T-helper 17 cell (primary cell): ENCODE measurements at places on chromosomes 3 and 15.

GRCh38 chr3:189229196-189229828 is 57.5 kb downstream of the TPRG1 start:
- DNase-seq = no peak

DNA sequence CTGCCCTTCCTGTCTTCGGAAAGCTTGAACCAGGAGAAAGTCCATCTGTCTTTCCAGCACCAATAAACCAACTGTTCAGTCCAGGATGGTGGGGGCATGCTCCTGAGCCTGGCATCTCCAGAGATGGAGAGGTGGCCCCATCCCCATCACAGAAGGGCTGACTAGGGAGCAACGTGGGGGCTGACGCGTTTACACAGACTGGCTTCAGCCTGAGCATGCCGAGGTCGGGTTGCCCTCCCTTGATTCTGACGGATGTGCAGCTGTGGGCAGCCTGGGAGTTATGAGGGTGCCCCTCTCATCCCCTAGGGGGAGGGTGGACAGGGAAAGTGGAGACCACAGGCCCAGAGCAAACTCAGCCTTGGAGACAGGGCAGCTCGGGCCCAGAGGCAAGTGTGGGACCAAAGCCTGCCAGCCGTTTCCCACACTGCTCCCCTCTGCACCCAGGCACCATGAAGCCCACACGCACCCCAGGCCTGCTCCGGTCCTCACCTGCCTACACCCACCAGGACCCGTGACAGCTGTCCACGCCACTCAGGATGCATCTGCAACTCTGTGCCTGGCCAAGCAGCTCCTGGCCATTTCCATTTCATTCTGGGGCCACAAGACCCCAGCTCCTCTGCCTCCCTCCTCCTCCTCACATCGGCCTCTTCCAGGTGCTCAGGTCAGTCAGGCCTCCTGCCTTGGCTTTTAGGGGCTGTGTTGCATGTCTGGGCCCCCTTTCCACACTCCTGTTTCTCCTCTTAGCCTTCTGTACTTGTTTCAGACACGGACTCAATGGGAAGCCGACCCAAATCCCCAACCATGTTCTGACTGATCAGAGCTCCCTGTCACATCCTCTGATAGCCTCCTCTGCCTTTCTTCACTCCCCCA is 48.2 kb upstream of the SLC41A3 start:
- DNase-seq = no peak

- no peak for DNase-seq
These were observed 61.8 kb upstream of the ZNF148 start for GRCh38 chr3:125436921-125437320.

- no peak for DNase-seq
These were observed 17.9 kb downstream of the CRYGS start for GRCh38 chr3:186526256-186526606.

- DNase-seq = no peak
These were observed 67.1 kb downstream of the LRCH3 start for GRCh38 chr3:197858133-197858532.

- DNase-seq = no peak
These were observed 94.3 kb upstream of the PFN2 start for GRCh38 chr3:150064971-150065370.

DNA sequence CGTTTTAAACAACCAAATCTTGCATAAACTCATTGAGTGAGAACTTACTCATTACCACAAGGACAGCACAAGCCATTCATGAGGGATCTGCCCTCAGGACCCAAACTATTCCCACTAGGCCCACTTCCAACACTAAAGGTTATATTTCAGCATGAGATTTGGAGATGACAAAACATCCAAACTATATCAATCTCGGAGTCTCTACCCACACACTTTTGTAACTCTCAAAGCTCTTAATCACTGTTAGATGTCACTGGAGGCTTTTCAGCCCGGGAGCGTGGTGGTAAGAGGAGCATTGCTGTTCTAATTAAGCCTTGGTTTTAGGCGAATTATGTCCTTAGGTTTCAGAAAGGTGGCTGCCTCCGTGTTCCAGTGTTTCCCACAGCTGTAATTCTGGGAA is 86.3 kb downstream of the CNTN6 start:
- DNase-seq = no peak

- DNase-seq = no peak
These were observed 12.2 kb upstream of the RBMS3 start for GRCh38 chr3:29268651-29269050.

GRCh38 chr3:25587526-25587925 is 77.2 kb downstream of the TOP2B start:
- no peak for DNase-seq

DNA sequence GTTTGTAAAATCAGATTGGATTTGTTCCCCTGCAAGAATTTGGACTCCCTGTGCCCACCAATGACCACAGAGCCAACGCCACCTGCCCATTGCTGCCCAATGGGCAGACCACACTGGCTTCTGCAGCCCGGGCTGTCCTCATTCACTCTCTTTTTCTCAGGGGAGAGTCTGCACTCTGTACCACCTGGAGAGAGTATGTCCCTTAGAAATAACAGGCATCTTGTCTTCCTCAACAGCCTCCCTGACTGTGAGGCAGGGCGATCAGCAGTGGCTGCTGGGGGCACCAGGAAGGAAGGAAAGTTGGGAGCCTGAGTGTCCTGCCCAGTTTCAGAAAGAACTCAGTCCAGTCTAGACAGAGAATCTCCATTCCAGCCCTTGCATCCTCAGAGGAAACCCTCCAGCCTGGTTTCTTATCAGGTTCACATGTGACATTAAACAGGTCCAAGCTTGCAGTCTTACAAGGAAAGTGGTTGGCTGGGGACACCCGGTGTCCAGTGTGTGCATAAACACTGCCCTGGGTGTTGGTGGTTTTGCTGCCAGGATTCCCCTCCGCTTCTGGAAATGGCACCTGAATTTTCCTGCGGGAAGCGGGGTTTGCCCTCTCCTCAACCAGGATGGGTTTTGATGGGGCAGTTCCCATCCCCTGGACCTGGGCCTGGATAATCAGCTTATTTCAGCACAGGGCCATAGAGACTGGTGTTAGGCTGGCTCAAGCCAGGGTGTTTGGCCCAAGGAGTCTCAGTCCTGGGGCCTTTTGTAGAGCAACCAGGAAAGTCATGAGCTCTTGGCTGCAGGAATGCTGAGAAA is 37.2 kb downstream of the SSUH2 start:
- DNase-seq = no peak

DNA sequence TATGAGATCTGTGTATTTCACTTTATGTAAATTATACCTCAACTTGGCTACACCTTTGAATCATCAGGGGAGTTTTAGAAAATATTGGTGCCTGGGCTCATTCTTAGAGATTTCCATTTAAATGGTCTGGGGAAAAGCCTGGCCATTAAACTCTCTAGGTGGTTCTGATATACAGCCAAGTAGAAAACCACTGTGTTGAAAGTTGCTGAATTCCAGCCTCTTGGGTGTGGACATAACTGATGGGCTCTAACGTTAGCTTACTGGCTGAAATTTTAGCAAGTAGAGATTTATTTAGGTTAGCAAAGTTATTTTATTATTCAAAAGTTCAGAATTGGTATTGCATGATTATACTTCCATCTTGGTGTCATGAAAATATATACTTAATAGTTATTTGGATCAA is 84.1 kb downstream of the ATG7 start:
- no peak for DNase-seq

DNA sequence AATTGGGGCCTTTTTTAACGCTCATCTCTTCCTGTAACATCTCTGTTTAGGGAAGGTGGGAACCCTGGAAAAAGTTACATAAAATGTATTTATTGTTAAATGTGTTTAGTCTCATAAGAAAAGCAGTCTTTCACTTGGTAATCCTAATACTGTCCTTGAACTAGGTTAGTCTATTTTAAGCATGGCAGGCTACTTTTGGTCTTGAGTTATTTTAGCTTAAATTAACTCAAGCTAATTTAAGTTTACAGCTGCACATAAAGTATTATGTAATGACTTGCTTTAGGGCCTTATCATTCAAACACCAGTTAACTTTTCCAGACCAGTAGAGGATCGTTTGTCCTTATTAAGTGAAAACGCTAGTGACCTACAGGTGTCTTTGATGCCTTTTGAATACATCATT is 63.2 kb downstream of the DCUN1D1 start:
- DNase-seq = no peak

- no peak for DNase-seq
These were observed 3.5 kb upstream of the SPTBN5 start for GRCh38 chr15:41897363-41897799.

DNA sequence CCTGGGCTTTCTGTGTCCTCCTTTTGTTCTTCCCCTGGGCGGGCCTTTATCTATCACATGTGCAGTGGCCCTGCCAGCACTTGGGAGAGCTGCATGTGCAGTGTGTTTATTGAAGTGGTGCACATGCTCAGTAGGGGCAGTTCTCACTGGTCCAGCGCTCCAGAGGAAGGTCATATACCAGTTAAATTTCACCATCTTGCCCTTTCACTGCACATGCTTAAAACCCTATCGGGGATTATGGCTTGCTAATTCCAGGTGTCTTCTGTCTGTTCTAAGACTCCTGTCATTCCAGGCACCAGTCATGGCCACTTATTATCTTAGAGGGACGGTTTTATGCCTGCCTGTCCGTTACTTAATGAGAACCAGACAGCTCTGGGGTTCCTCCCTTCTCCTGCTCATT is 52.2 kb downstream of the ROPN1B start:
- DNase-seq = no peak

GRCh38 chr3:157271283-157271882 is 111.4 kb upstream of the CCNL1 start:
- no peak for DNase-seq

DNA sequence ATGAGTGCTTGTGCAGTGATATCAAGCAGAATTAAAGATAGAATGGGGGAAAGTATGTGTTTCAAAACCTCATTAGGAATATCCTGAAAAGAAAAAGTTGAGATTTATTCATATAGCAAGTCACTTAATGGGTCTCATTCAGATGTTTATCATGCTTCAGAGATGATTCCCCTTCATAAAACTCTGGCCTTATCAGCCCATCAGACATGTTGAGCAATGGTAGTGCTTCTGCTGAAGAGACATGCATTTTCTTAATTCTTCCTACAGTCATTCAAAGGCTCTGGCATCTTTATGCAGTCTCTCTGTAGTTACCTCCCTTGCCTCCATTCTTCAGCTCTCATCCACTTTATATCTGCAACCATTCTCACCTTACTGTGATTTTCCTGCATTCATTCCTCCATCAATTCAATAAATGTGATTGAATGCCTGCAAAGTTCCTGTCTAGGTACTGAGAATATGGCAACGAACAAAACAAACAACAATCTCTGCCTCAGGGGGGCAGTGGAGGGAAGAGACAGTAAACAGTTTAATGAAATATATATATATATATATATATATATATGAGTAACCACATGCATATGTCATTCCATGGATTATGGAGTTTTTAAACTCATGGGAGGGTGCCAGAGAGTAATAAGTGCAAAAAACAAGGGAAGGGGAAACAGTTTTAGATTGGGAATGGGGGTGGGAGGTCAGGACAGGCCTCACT is 138.5 kb downstream of the NECTIN3 start:
- DNase-seq = no peak

- no peak for DNase-seq
These were observed 288.1 kb upstream of the GPR149 start for GRCh38 chr3:154718053-154718452.

DNA sequence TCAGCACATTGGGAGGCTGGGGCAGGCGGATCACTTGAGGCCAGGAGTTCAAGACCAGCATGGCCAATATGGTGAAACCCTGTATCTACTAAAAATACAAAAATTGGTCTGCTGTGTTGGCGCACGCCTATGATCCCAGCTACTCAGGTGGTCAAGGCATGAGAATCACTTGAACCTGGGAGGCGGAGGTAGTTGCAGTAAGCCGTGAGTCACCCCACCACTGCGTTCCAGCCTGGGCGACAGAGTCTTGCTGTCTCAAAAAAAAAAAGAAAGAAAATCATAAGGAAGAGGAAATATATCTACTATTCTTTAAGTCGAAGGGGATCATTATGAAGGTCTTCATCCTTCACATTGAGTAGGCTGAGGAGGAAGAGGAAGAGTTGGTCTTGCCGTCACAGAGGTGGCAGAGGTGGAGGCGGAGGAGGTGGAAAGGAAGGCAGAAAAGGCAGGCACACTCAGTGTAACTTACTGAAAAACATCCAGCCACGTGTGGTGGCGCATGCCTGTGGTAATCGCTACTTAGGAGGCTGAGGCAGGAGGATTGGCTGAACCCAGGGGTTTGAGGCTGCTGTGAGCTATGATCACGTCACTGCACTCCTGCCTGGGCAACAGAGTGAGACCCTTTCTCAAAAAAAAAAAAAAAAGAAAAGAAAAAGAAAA is 14.2 kb downstream of the CSK start:
- no peak for DNase-seq

DNA sequence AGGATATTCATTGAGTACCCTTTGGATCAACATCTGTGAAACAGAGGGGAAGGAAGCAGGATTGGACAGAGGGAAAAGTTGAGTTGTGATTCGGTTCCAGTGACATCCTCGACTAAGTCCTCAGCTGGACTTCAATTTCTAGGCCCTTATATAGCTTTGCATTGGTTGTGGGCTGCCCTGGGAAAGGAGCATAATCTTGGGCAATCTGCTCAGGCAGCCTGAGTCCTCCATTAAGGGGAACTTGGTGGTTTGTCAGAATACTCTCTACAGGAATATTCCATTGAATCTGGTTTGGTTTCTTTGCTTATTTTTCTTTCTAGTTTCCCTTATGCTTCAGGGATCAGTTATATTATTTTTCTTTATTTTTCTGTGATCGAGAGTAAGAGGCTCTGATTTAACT is 94.1 kb downstream of the TCF12 start:
- DNase-seq = no peak

- DNase-seq = no peak
These were observed 118.4 kb upstream of the FLNB start for GRCh38 chr3:57889807-57890206.

- peak; percentile 50 for DNase-seq
These were observed at the start of the genes GORASP1 and TTC21A for GRCh38 chr3:39107388-39108199. Gene GORASP1 (minus strand): TSS chr3:39107627. CDS start chr3:39107541, 86 bp downstream. Gene TTC21A (plus strand): TSS chr3:39107680. CDS start chr3:39107838, 158 bp downstream.

DNA sequence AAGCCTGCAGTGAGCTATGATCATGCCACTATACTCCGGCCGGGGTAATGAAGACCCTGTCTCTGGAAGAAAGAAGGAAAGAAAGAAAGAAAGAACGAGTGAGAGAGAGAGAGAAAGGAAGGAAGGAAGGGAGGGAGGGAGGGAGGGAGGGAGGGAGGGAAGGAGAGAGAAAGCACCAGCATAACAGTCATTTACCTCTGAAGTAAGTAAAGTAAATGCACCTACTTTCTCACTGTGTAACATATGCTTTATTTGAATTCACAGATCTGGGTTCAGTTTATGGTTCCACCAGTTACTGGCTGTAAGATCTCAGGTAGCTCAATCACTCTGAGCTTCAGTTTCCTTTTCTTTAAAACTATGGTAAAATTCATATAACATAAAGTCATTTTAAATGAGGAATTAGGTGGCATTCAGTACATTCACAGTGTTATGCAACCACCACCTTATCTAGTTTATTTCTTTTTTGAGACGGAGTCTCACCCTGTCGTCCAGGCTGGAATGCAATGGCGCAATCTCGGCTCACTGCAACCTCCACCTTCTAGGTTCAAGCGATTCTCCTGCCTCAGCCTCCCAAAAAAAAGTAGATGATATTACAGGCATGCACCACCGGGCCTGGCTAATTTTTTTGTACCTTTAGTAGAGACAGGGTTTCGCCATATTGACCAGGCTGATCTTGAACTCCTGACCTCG is 16.1 kb upstream of the RAD54L2 start:
- no peak for DNase-seq
